ENCODE measurements at places on chromosomes 16 and 17. TPM values are rescaled to one million over a fixed set of nuclear protein-coding genes. Genes with fewer than 3 reads are reported as not detected.

The CLN3 gene
- 26.0 TPM for total RNA-seq

The SEPTIN12 gene
- not detected for total RNA-seq

The HIGD1B gene
- not detected for total RNA-seq

The TNFSF12 gene
- total RNA-seq = 6.1 TPM

The ABCA8 gene
- total RNA-seq = 0.35 TPM

The EFCAB13 gene
- 1.1 TPM for total RNA-seq

The CRAMP1 gene
- 19.1 TPM for total RNA-seq

The SCARF1 gene
- total RNA-seq = 1.3 TPM

The TRPV2 gene
- total RNA-seq = 24.7 TPM

The HID1 gene
- 1.3 TPM for total RNA-seq

The KIF18B gene
- total RNA-seq = 3.7 TPM

The PARD6A gene
- 12.0 TPM for total RNA-seq

The NPB gene
- total RNA-seq = not detected

The ALOX15 gene
- not detected for total RNA-seq

The C1QL1 gene
- not detected for total RNA-seq

Measured in activated T-cell treated with anti-CD3 and anti-CD28 coated beads, Interleukin-2, amount 50 U/mL, for 4 hours (primary cell).